Stimulated activated CD4-positive, alpha-beta T cell treated with anti-CD3 and anti-CD28 coated beads, Interleukin-2, amount 100 ng/mL, for 24 hours (primary cell): ENCODE measurements at places on chromosomes 5 and 9.

GRCh38 chr9:14140096-14140697, 173.7 kb downstream of the NFIB start:
- DNase-seq, result no peak

GRCh38 chr9:136793086-136793946, 2.2 kb downstream of the TMEM141 start:
- no peak for DNase-seq

GRCh38 chr9:20568400-20568799, 53.9 kb downstream of the MLLT3 start:
- DNase-seq, result no peak

GRCh38 chr9:137626464-137626863, 7.7 kb downstream of the EHMT1 start:
- no peak for DNase-seq
